Activated CD4-positive, alpha-beta memory T cell treated with anti-CD3 and anti-CD28 coated beads, Interleukin-2, amount 10 ng/mL, durations not matched to agents 7 days and 5 days (primary cell): ENCODE measurements at places on chromosomes 1 and 21. TPM values are rescaled to one million over a fixed set of nuclear protein-coding genes. Genes with fewer than 3 reads are reported as not detected.

DNA sequence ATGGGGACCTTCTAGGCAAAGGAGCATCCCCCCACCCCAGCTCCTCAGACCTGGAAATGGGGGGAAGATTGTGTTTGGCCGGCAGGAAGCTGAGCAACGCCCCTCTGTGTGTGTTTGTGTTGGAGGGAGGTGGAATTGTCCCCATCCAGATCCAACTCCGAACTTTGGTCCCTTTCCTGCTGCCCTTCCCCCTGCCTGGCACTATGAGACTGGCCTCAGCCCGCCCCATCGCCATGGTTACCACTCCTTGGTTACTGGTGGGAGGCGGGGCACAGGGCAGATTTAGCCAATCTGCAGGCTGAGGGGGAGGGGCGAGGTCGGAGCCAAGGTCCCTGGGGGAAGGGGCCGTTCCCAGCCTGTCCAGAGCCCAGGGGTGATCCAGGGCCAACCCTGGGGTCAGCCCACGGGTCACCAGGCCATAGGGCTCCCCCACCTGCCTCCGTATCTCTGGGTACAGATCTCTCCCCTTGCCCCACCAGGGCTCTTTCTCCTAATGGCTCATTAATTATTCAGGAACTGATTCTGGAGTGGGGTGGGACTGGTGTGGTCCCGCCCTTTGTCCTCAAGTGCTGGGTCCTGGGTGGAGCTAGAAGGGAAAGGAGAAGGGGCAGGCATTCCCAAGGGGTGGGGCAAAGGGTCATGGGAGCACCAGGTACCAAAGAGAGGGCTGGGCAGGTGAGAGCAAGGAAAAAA lies 15.2 kb downstream of the PTPRF start:
- DNase-seq = no peak
- no peaks in the 10 kb centered on the region for H3K36me3 ChIP-seq
- peaks cover 2% of the 10 kb centered on the region for H3K4me1 ChIP-seq
- no peak overlapping the region for H3K4me3 ChIP-seq

- no peaks in the 10 kb centered on the region for H3K36me3 ChIP-seq
- peaks cover 6% of the 10 kb centered on the region for H3K27me3 ChIP-seq
- H3K4me3 ChIP-seq = no peak overlapping the region
- DNase-seq = no peak
- H3K27ac ChIP-seq = no peak overlapping the region
Observed at GRCh38 chr1:156102633-156103511, 11.6 kb upstream of the LMNA start.

The AMY1B gene
- not detected for total RNA-seq

- peaks cover 21% of the 10 kb centered on the region for H3K36me3 ChIP-seq
- no peak for DNase-seq
- H3K4me3 ChIP-seq = peak overlapping the region; percentile 86
- peaks cover 30% of the 10 kb centered on the region for H3K4me1 ChIP-seq
Observed at GRCh38 chr1:239717097-239717917, 330.9 kb downstream of the CHRM3 start.

- DNase-seq = no peak
- peaks cover 5% of the 10 kb centered on the region for H3K36me3 ChIP-seq
- no peak overlapping the region for H3K27ac ChIP-seq
- H3K4me3 ChIP-seq = no peak overlapping the region
- peaks cover 24% of the 10 kb centered on the region for H3K27me3 ChIP-seq
- peaks cover 3% of the 10 kb centered on the region for H3K4me1 ChIP-seq
Observed at GRCh38 chr1:33319186-33319948, 1.5 kb downstream of the A3GALT2 start.

The ALPL gene
- total RNA-seq = not detected

The IGSF21 gene
- not detected for total RNA-seq

The SPRR4 gene
- not detected for total RNA-seq

The SLC45A1 gene
- 0.25 TPM for total RNA-seq

DNA sequence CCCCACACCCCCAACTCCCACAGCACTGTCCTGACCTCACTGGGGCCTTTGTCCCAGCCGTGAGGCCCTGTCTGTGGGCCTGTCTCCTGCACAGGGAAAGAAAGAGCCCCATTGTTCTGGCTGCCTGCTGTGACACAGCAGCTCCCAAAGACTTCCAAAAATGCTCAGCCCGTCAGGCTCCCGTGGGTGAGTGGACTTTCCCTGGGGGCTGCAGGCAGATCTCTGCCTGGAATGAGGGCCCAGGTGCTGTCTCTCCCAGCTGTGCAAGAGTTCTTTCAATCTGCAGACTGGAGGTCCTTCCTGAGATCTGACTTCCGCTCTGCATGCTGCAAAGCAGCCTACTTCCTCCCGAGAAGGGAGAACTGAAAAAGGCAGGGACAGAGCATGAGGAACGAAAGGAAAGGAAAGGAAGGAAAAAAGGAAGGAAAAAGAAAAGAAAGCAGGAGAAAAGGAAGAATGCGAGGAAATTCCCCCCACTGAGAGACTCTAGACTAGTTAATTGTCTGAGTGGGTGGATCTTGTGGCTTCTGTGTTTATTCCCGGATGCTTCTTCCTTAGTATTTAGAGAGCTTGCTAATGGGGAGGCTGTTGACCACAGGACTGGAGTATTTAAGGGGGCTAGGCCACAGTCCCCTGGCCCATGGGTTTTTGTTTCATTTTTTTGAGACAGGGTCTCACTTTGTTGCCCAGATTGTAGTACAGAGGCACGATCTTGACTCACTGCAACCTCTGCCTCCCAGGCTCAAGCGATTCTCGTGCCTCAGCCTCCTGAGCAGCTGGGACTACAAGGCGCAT lies 15.0 kb downstream of the NES start:
- H3K27me3 ChIP-seq = peaks cover 17% of the 10 kb centered on the region
- H3K4me3 ChIP-seq = peak overlapping the region; percentile 83
- peak overlapping the region; percentile 86 for H3K27ac ChIP-seq
- DNase-seq = no peak

The OR2T11 gene
- not detected for total RNA-seq

DNA sequence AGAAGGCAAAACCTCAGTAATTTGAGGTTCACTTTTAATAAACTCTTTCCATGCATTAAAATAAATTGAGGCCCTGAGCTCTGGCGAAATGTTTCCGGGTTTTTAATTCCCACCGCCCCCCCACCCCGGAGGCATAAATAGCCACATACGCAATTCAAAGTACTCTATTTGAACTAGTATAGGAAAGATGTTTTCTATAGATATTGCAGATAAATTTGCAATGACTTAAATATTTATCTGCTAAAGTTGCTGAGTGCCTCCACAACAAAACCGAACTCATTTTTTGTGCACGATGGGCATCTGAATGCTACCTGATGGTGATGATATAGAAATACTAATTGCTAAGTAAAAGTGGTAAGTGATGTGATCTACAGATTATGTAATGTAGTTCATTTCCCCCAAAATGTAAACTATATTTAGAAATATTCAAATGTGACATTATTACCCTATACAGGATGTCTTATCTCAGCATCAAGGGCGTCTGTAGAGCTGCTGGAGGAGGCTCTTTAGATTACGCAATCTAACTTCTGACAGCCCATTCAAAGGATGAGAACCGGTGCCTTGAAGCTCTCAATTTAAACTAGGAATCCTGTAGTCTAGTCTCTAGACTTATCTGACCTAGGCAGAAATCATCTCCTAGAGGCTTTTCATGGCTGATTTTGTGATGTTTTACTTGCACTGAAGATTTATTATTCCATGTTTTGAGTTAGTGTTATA lies 8.5 kb downstream of the IRF2BP2 start:
- no peak for DNase-seq
- H3K4me1 ChIP-seq = peaks cover 65% of the 10 kb centered on the region
- peaks cover 37% of the 10 kb centered on the region for H3K36me3 ChIP-seq
- peak overlapping the region; percentile 70 for H3K4me3 ChIP-seq

The LIPI gene
- total RNA-seq = not detected

DNA sequence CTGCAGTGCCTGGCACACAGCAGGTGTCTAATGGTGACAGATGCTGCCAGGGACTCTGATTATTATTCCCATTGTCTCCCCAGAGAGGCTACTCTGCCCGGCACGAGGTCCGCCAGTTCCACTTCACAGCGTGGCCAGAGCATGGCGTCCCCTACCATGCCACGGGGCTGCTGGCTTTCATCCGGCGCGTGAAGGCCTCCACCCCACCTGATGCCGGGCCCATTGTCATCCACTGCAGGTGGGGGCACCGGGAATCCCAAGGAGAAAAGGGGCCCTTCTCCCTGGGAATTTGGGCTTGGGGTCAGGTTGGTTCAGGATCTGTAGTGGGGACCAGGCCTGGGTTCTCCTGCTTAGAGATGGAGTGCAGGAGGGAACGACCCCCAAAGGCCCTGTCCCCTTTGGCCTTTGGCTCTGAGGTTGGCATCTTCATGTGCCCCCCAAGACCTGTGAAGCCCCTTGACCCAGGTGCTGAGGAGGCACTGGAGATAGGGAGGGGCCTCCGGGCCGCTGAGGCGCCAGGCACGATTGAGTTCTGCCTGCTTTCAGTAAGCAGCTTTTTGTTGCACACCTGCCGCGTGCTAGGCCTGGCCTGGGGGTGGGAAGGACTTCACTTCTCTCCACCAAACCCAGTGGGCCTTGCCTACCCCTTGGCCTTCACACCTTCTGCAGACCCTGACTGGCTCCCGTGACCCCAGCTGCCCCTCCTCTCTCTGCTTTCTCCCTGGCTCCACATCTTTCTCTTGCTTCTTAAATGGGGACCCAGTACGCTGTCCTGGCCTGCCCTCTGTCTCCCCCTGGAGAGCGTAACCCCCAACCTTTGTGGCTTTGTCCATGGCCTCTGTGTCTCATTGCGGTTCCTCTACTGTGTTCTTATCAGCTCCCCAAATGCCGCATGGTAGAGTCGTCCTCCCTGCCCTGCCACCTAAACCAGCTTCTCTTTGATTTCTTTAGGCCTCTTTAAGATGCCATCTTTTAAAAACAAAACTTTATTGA lies 76.4 kb downstream of the PTPRU start:
- no peak for DNase-seq
- no peaks in the 10 kb centered on the region for H3K36me3 ChIP-seq
- no peaks in the 10 kb centered on the region for H3K4me1 ChIP-seq
- no peak overlapping the region for H3K27ac ChIP-seq

GRCh38 chr21:45105906-45106485 lies 31.6 kb downstream of the ADARB1 start:
- DNase-seq = no peak
- H3K4me1 ChIP-seq = peaks cover 64% of the 10 kb centered on the region
- H3K27ac ChIP-seq = no peak overlapping the region
- H3K4me3 ChIP-seq = no peak overlapping the region
- peaks cover 14% of the 10 kb centered on the region for H3K36me3 ChIP-seq
- no peaks in the 10 kb centered on the region for H3K27me3 ChIP-seq

The F13B gene
- total RNA-seq = not detected

The TACSTD2 gene
- total RNA-seq = not detected

DNA sequence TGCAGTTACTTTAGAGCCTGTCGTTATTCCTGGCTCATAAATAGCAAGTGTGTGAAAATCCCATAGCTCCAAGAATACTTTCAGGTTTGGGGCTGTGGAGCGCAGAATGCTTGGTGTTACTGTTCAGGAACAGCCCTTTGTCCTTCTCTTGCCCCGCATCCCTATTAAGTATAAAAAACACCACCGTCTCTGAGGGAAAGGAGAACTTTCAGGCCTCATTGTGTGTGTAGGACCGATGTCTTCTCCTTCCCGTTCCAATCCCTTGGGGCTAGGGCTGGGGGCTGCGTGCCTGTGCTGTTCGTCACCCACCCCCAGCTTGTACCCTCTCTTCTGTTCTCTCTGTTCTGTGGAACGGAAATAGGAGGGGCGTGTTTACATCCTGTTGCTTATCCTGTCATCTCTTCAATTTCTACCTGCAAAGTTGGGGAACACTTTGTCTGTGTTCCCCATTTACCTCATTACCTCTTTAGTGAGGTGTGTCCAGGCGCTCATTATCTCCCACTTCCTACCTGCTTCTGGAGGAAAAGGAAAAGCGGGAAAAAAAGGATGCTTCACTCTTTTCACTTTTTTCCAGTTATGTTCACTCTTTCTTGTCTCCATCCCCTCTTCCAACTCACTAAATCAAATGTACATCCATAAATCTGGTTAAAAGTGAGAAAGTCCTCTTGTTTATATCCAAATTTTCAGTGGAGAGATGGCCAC lies 788 bp upstream of the TXNIP start:
- H3K4me3 ChIP-seq = peak overlapping the region; percentile 93
- H3K27me3 ChIP-seq = no peaks in the 10 kb centered on the region
- DNase-seq = peak; percentile 61
- H3K36me3 ChIP-seq = peaks cover 44% of the 10 kb centered on the region
- peak overlapping the region; percentile 97 for H3K27ac ChIP-seq

- no peak overlapping the region for H3K27ac ChIP-seq
- H3K27me3 ChIP-seq = peaks cover 30% of the 10 kb centered on the region
- H3K4me3 ChIP-seq = no peak overlapping the region
- no peaks in the 10 kb centered on the region for H3K4me1 ChIP-seq
- DNase-seq = no peak
- no peaks in the 10 kb centered on the region for H3K36me3 ChIP-seq
Observed at GRCh38 chr1:111369177-111369576, 58.4 kb downstream of the OVGP1 start.
